GM12878 (cell line): ENCODE measurements at places on chromosomes 3 and 15. TPM values are rescaled to one million over a fixed set of nuclear protein-coding genes. Genes with fewer than 3 reads are reported as not detected.

GRCh38 chr15:70509282-70509662 is 254.1 kb downstream of the UACA start:
- DNase-seq = no peak
- H3K4me1 ChIP-seq = peaks cover 38% of the 10 kb centered on the region
- no peak overlapping the region for H3K4me3 ChIP-seq
- H3K27ac ChIP-seq = no peak overlapping the region

The C3orf49 gene
- total RNA-seq = not detected in 2 replicates

GRCh38 chr3:109131276-109131675 is 5.2 kb upstream of the C3orf85 start:
- no peak for DNase-seq
- no peaks in the 10 kb centered on the region for H3K4me1 ChIP-seq
- no peaks in the 10 kb centered on the region for H3K27me3 ChIP-seq
- no peaks in the 10 kb centered on the region for H3K36me3 ChIP-seq

The ST3GAL6 gene
- 36.2 TPM in 2 replicates for total RNA-seq

- H3K27me3 ChIP-seq = no peaks in the 10 kb centered on the region
- H3K36me3 ChIP-seq = no peaks in the 10 kb centered on the region
- no peaks in the 10 kb centered on the region for H3K4me1 ChIP-seq
- H3K27ac ChIP-seq = no peak overlapping the region
- H3K4me3 ChIP-seq = no peak overlapping the region
Measured at GRCh38 chr3:65922441-65922840, 116.3 kb downstream of the MAGI1 start.

The CPNE4 gene
- 0.37 and 0.54 TPM in 2 replicates for total RNA-seq

GRCh38 chr3:109187390-109187789 is 50.9 kb downstream of the C3orf85 start:
- no peaks in the 10 kb centered on the region for H3K4me1 ChIP-seq
- no peaks in the 10 kb centered on the region for H3K36me3 ChIP-seq
- H3K4me3 ChIP-seq = no peak overlapping the region
- no peak for DNase-seq

DNA sequence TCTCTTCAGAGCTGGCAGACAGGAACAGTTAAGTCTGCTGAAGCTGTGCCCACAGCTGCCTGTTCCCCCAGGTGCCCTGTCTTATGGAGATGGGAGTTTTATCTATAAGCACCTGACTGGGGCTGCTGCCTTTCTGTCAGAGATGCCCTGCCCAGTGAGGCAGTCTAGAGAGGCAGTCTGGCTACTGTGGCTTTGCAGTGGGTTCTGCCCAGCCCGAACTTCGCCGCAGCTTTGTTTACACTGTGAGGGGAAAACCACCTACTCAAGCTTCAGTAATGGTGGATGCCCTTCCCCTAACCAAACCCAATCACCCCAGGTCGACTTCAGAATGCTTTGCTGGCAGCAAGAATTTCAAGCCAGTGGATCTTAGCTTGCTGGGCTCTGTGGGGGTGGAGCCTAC is 91.2 kb downstream of the SLC25A26 start:
- no peak overlapping the region for H3K4me3 ChIP-seq
- no peaks in the 10 kb centered on the region for H3K27me3 ChIP-seq
- no peaks in the 10 kb centered on the region for H3K4me1 ChIP-seq
- no peak overlapping the region for H3K27ac ChIP-seq

GRCh38 chr3:168581771-168582225 is 486.1 kb upstream of the GOLIM4 start:
- H3K4me1 ChIP-seq = no peaks in the 10 kb centered on the region
- H3K4me3 ChIP-seq = no peak overlapping the region
- no peaks in the 10 kb centered on the region for H3K27me3 ChIP-seq

DNA sequence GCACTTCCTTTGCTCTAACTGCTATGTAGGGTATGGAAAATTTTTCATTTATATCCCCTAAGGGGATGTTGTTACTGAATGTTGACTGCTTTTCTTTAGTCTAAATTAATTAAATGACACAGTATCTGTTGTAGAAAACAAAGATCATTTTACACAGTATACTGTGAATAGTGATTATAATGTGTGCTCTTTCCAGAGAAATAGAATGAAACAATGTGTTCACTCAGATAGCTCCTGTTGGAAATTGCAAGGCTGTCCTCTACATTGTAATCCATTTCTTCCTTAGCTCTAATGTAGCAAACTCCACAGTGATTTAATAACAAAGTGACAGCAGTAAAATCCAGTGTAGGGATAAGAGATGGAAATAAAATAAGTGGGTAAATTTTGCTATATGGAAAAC is 159.0 kb upstream of the VEPH1 start:
- H3K4me3 ChIP-seq = no peak overlapping the region
- H3K4me1 ChIP-seq = no peaks in the 10 kb centered on the region
- H3K36me3 ChIP-seq = no peaks in the 10 kb centered on the region

- H3K36me3 ChIP-seq = no peaks in the 10 kb centered on the region
- DNase-seq = no peak
- no peak overlapping the region for H3K27ac ChIP-seq
- peak overlapping the region; percentile 75 for H3K4me3 ChIP-seq
- no peaks in the 10 kb centered on the region for H3K4me1 ChIP-seq
Measured at GRCh38 chr15:78507831-78508160, 419 bp downstream of the HYKK start.

The PAQR9 gene
- total RNA-seq = not detected in 2 replicates

The GPR171 gene
- not detected in 2 replicates for total RNA-seq

DNA sequence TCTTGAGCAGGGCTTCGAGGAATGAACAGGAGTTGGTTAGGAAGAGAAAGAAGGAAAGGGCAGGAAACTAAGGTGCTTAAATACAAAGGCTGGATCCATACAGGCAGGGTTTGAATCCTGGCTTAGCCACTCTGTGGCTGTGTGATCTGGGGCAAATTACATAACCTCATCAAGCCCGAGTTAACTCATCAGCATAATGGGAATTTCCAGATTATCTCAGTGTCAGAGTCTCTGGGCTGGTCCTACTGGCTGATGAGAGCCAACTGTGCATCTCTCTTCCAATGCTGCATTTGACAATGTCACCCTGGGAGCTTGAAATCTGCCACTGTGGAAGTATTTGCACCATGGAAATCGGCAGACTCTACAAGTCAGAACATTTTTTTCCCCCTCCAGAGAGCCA is 83.8 kb upstream of the SLC6A6 start:
- no peak for DNase-seq
- no peaks in the 10 kb centered on the region for H3K27me3 ChIP-seq
- no peak overlapping the region for H3K27ac ChIP-seq
- no peak overlapping the region for H3K4me3 ChIP-seq
- peaks cover 3% of the 10 kb centered on the region; the same call in 1 of the 2 replicates for H3K4me1 ChIP-seq

The LNP1 gene
- total RNA-seq = 2.4 and 2.5 TPM in 2 replicates

DNA sequence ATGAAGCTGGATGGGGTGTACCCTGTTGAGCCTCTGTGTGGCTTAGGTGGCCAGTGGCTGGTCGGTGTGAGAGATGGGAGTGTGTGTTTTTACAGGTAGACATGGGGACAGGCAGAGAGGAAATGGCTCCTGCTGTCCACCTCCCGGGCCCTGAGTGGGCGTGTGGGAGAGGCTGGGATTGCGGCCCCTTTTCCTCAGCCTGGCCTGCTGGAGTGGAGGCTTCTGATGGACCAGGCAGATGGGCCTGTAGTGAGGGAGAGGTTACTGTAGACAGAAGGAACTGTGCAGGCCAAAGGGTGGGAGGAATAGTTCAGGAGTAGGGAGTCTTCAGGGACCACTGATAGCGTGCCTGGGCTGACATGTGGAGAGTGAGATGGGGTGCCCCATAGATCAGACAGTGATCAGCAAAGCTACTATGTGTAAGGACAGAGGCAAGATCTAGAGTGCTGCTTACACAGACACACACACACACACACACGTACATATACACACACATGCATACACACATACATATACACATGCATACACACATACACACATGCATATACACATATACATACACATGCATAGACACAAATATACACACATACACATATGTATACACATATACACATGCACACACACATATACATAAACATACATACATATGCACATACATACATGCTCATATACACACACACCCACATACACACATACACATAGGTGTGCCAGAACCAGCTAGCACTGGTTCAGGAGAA is 26.4 kb downstream of the ACAA1 start:
- H3K27me3 ChIP-seq = no peaks in the 10 kb centered on the region; the same call in 1 of the 2 replicates
- H3K36me3 ChIP-seq = no peaks in the 10 kb centered on the region
- peaks cover under 1% of the 10 kb centered on the region; the same call in 1 of the 2 replicates for H3K4me1 ChIP-seq
- H3K27ac ChIP-seq = no peak overlapping the region
- DNase-seq = no peak

The SLC24A5 gene
- not detected in 2 replicates for total RNA-seq

- H3K27me3 ChIP-seq = no peaks in the 10 kb centered on the region
- H3K4me3 ChIP-seq = no peak overlapping the region
- H3K27ac ChIP-seq = no peak overlapping the region
- no peaks in the 10 kb centered on the region for H3K36me3 ChIP-seq
Measured at GRCh38 chr3:7166460-7166859, 305.5 kb downstream of the GRM7 start.

- H3K36me3 ChIP-seq = no peaks in the 10 kb centered on the region; the same call in 1 of the 2 replicates
- H3K27me3 ChIP-seq = no peaks in the 10 kb centered on the region
- H3K4me3 ChIP-seq = peak overlapping the region; percentile 37
- peak overlapping the region; percentile 63 for H3K27ac ChIP-seq
- DNase-seq = peak; percentile 84
Measured at GRCh38 chr3:196274585-196274984, 12.9 kb downstream of the PCYT1A start.

DNA sequence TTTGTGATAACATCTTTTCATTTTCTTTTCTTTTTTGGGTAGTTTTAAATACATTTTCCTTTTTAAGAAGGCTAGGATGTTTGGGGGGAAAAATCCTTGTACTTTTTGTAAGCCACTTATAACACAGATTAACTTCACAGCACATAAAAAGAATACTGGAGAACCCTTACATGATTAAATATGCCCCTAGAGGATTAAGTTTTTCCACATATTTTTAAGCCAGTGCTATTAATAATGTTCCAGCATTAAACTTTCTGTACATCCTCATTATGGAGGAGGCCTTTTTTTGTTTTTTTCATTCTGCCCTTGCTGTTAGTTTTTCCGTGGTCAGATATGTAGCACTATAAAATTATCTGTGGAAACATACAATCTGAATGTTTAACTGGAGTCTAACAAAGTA is 147.9 kb downstream of the ATG7 start:
- no peak for DNase-seq
- no peaks in the 10 kb centered on the region for H3K36me3 ChIP-seq
- H3K4me1 ChIP-seq = no peaks in the 10 kb centered on the region

GRCh38 chr3:173397161-173398110 is at the start of gene NLGN1:
TSS of gene NLGN1 (plus strand) at chr3:173397744.
- DNase-seq = no peak
- H3K36me3 ChIP-seq = no peaks in the 10 kb centered on the region

DNA sequence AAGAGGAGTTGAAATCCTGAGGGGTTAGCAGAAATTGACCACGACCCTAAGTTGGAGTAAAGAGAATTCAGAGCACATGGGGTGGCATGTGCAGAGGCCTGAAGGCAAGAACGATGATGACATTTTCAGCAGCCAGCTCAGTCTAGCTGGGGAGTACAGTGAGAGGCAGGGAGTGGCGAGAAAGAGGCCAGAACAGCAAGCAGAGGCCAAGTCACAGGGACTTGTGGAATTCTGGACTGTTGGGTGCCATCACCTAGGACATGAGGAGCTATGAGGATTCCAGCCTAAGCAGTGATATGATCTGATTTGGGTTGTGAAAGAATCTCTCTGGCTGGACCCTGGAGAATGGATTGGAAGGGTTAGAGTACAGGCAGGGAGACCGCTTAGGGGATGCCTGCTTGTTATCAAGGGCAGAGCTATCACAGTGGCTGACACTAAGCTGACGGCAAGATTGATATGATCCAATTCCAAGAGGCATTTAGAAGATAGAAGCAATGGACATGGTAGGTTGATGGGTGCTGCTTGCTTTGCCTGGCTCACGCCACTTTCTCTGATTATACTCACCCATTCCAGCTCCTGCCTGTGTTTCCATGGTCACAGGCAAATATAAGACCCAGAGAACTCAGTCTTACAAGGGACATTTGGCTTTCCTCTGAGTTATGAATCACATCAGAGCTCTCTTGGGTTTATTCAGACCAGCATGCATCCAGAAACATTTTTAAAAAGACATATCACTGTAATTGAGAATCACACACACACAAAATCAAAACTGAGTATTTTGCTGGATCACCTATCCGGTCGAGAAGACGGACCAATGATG is 66.4 kb downstream of the LRTM1 start:
- H3K27me3 ChIP-seq = no peaks in the 10 kb centered on the region
- DNase-seq = no peak
- H3K4me1 ChIP-seq = no peaks in the 10 kb centered on the region
- H3K36me3 ChIP-seq = no peaks in the 10 kb centered on the region
- no peak overlapping the region for H3K4me3 ChIP-seq

- H3K4me1 ChIP-seq = no peaks in the 10 kb centered on the region
- DNase-seq = no peak
- no peaks in the 10 kb centered on the region for H3K27me3 ChIP-seq
Measured at GRCh38 chr3:54784021-54784420, 143.8 kb downstream of the LRTM1 start.

GRCh38 chr3:130894130-130894985 is 474 bp downstream of the ATP2C1 start:
- no peaks in the 10 kb centered on the region for H3K36me3 ChIP-seq
- peak overlapping the region; percentile 86 for H3K4me3 ChIP-seq
- no peak for DNase-seq
- no peaks in the 10 kb centered on the region for H3K27me3 ChIP-seq
- no peaks in the 10 kb centered on the region; the same call in 1 of the 2 replicates for H3K4me1 ChIP-seq
- H3K27ac ChIP-seq = peak overlapping the region; percentile 89

The MGLL gene
- total RNA-seq = 103 and 112 TPM in 2 replicates

The VEPH1 gene
- total RNA-seq = 0.19 and 0.26 TPM in 2 replicates

- DNase-seq = no peak
- H3K4me3 ChIP-seq = no peak overlapping the region
- no peaks in the 10 kb centered on the region for H3K4me1 ChIP-seq
- no peaks in the 10 kb centered on the region for H3K36me3 ChIP-seq
- H3K27me3 ChIP-seq = no peaks in the 10 kb centered on the region
Measured at GRCh38 chr15:35495080-35495479, 50.9 kb downstream of the DPH6 start.

GRCh38 chr3:187403768-187404288 is 35.6 kb downstream of the RTP4 start:
- H3K27ac ChIP-seq = no peak overlapping the region
- no peak overlapping the region for H3K4me3 ChIP-seq
- H3K4me1 ChIP-seq = no peaks in the 10 kb centered on the region
- H3K27me3 ChIP-seq = no peaks in the 10 kb centered on the region
- H3K36me3 ChIP-seq = no peaks in the 10 kb centered on the region

- H3K27me3 ChIP-seq = no peaks in the 10 kb centered on the region
- DNase-seq = no peak
- no peak overlapping the region for H3K27ac ChIP-seq
- H3K4me1 ChIP-seq = peaks cover 28% of the 10 kb centered on the region
Measured at GRCh38 chr3:112403103-112403502, 70.1 kb downstream of the CD200 start.

The CATSPER2 gene
- 2.3 and 4.3 TPM in 2 replicates for total RNA-seq

- H3K4me3 ChIP-seq = no peak overlapping the region
- no peaks in the 10 kb centered on the region for H3K27me3 ChIP-seq
- no peak for DNase-seq
- H3K27ac ChIP-seq = no peak overlapping the region
- no peaks in the 10 kb centered on the region for H3K4me1 ChIP-seq
Measured at GRCh38 chr3:115322901-115323300, 175.8 kb upstream of the ZBTB20 start.

GRCh38 chr3:109316162-109316730 is at the start of gene DPPA2:
TSS of gene DPPA2 (minus strand) at chr3:109316517. CDS start at chr3:109314542, 1,975 bp downstream.
- no peak for DNase-seq
- H3K4me1 ChIP-seq = no peaks in the 10 kb centered on the region
- H3K27me3 ChIP-seq = no peaks in the 10 kb centered on the region

The ARHGAP11A gene
- 52.1 and 53.6 TPM in 2 replicates for total RNA-seq

GRCh38 chr3:17090280-17090983 is 205.7 kb downstream of the PLCL2 start:
- H3K27ac ChIP-seq = no peak overlapping the region
- H3K4me3 ChIP-seq = no peak overlapping the region
- 0 out of 2 replicates have a peak, but pooled peaks cover 7% of the 10 kb centered on the region for H3K36me3 ChIP-seq
- no peaks in the 10 kb centered on the region for H3K27me3 ChIP-seq
- DNase-seq = no peak
- no peaks in the 10 kb centered on the region for H3K4me1 ChIP-seq

The RTP3 gene
- total RNA-seq = not detected in 2 replicates
